ELR (cell line): ENCODE measurements at places on chromosomes 4 and X.

DNA sequence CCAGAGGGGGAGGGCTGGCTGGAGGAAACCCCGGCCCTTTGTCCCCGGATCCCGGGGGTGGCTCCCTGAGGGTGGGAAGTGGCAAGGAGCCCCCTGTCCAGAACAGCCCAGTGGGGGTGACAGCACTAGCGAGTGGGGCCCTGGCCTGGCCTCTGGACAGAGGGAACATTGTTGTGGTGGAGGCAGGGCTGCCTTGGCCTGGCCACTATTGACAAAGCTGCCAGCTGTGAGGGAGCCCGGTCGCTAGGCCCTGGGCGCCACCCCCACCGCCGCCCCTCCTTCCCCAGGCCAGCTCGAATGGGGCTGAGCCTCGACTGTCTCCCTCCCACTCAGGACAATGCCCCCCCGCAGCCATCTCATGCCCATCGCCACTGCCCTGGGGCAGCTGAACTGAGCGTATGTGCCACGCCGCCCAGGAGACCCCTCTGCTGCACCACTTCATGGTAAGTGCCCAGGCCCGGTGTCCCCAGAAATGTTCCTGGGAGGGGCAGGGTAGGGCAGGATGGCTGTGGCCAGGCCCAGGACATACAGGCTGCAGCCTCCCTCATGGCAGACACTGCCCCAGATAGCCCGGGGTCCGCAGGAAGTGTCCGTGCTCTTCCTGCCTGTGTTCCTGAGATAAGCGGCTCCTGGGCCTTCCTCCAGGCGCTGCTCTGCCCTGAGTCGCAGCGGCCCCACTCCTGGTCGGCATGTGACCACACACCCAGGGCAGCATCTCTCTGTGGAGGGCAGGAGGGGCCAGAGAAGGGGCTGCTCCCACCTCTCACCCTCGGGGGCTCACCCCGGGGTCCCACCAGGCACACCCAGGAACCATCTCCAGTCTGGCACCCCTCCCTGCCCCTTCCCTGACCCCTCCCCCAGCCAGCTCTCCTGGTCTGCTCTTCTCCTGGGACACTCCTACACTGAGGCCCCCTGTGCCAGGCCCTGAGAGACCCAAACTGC is 1.4 kb downstream of the PLXNB3 start:
- peak; percentile 51 for DNase-seq

DNA sequence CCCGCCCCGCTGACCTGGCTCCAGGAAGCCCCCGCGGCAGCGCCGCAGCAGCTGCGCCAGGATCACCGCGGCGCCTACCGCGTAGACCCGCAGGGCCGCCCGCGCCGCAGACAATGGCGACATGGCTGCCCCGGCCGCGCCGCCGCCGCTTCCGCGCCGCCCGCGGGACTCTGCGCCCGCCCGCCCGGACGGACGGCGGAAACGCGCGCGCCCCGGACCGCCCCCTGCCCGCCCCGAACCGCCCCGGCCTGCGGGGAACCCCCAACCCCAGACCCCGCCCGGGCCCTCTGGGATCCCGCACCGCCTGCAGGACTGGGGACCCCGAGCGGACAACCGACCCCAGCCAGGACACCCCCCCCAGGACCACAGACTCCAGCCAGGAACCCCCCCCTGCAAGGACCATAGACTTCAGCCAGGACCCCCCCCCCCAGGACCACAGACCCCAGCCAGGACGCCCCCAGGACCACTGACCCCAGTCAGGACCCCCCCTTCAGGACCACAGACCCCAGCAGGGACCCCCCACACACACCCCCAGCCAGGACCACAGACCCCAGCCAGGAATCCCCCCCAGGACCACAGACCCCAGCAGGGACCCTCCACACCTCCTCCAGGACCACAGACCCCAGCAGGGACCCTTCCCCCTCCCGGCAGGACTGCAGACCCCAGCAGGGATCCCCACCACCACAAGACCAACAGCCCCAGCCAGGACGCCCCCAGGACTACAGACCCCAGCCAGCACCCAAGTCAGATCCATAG is at the start of the genes DHRSX and ZBED1:
Gene DHRSX (minus strand): TSS at position 174 of the 756 bp plus-strand sequence. CDS start 51 bp downstream, at position 123.
Gene ZBED1 (minus strand): TSS at position 174 of the 756 bp plus-strand sequence. CDS start 10,257 bp downstream, outside the sequence.
- peak; percentile 49 for DNase-seq

DNA sequence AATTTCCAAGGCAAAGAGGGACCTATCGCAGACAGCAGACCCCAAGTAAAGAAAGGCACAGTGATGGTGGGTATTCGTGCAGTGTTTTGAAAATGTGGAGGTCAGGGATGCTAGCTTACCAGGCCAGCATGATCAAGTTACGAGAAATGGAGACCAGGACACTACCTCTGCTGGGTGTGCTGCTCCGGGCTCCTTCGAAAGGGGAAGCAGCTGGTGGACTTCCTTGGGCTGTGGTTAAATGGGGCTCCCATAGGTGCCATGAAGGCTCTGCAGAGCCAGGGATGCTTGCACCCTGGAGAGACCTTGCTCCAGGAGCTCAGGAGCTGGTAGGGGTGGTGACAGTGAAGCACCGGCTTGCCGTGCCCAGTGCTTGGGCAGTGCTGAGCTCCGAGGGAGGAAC is 68.8 kb downstream of the TBL1X start:
- no peak for DNase-seq

DNA sequence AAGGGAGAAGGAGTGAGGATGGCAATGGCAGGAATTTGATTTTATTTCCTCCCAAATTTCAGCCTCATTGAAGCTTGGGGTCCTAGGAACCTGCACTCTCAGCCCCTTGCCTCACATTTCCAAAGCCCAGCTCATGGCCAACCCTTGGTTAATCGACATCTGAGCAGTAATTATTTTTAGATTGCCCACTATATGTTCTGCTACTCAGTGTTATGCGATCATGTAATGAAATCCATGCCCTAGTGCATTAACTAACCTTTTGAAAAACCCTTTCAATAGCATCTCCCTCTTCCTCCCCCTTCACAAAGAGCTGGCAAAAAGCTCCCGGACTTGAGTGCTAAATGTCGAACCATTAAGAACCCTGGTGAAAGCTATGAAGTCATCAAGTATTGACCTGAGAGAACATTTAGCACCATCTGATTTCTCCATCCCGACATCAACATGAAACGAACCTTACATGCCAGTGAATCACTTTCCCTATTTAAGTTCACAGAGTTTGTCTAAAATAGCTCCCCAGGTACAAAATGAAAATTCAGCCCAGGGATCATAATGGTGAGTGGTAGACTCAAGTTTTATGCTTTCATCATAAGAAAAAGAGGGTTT is 59.2 kb upstream of the RPS6KA3 start:
- DNase-seq = no peak

DNA sequence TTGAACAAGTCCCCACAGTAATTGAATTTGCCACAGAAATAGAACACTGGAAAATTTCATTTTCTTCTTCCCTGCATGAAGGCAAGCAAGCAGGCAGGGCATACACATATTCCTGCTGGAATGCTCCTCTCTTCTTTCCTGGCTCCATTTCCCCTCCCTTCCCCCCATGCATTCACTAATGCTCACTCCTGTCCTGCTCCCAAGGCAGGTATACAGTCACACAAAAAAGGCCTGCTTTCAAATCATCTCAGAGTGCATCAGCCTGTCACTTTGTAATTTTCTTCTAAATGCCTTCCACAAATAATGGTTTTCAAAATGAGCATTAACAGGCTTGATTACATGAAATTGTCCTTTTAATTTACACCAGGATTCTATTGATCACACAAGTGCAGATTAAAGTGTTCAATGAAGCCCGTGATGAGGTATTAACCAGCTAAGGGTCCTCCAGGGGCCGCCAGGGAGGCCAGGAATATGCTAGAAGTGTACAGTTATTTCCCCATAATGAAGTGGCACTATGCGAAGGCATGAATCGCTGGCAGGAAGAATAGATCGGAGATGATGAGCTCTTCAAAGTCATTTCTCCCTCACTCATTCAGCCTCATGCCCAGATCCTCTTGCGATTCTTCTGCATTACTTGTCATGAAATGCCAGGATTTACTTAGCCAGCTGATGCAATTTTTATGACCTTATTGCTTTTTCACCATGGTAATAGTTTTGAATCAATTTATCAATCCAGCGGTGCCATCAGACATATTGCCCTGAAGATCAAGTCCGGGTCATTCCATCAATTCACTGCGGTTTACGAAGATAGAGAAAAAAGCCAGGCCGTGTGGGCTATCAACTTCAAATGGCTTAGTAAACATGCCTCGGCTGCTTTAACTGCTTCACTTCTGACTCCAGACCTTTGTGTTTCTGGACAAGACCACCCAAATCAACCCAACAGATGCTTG is 243.5 kb downstream of the GPAT3 start:
- DNase-seq = no peak

DNA sequence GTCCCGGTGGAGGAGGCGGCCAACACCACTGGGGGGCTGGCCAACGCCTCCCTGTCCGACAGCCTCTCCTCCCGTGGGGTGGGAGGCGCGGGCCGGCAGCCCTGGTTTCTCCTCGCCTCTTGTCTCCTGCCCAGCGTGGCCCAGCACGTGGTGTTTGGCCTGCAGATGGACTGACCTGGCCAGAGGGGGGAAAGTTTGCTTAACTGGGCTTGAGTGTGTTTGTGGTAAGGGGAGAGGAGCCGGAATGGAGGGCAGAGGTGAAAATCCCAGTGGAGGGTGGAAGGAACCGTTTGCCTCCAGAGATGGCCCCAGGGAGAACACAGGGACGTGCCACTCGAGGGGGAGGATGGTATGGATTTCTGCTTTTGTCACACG is 27.6 kb downstream of the NYX start:
- no peak for DNase-seq

GRCh38 chrX:130523460-130524394 is 121.9 kb downstream of the RBMX2 start:
- peak; percentile 24 for DNase-seq
